ENCODE measurements at places on chromosomes 6 and 20. TPM values are rescaled to one million over a fixed set of nuclear protein-coding genes. Genes with fewer than 3 reads are reported as not detected.

The FAM209A gene
- 1.0 TPM for total RNA-seq

The HM13 gene
- 153 TPM for total RNA-seq

The PNPLA1 gene
- total RNA-seq: not detected

The LIN28B gene
- not detected for total RNA-seq

- peak within 1 kb of the TSS; percentile 79 for H3K4me3 ChIP-seq
- peak within 1 kb of the TSS; percentile 82 for H3K27ac ChIP-seq
- H3K27me3 ChIP-seq: no peaks in the 10 kb centered on the region
- peaks cover 2% of the 10 kb centered on the region for H3K36me3 ChIP-seq
- H3K4me1 ChIP-seq: peaks cover 92% of the 10 kb centered on the region
Observed at GRCh38 chr6:31572041-31572911, at the start of gene LTA. TSS of gene LTA (plus strand) at chr6:31572289. CDS start at chr6:31572743, 454 bp downstream.

DNA sequence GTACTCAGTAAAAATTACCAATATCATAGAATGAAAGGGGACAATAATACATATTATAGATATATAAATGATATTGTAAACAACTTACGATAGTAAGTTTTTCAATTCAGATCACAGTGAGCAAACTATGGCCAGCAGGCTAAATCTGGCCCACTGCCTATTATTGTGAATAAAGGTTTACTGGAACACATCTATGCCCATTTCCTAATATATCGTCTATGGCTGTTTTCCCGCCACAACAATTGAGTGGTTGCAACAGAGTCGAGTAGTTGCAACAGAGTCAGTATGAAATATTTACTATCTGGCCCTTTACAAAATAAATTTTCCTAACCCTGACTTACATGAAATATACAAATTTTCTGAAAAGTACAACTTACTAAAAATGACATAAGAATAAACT, 297.3 kb upstream of the KCNQ5 start:
- no peak overlapping the region for H3K27ac ChIP-seq
- DNase-seq: no peak
- no peaks in the 10 kb centered on the region for H3K27me3 ChIP-seq
- no peaks in the 10 kb centered on the region for H3K4me1 ChIP-seq
- no peaks in the 10 kb centered on the region for H3K36me3 ChIP-seq

DNA sequence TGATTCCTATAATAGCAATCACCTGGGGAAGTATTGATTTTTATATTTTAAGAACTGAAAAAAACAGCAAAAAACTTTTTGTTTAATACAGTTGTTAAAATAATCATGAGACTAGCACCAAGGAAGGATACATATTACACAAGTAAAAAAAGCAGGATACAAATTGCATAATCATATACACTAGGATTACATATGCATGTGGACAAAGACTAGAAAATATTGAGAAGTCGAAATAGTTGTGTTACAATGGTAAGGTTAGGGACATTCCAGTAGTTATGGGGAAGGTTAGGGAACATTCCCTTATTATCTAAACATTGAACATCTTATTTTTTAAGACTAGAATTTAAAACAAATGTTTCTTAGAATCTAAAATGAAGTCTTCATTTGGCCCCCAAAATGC, 9.5 kb downstream of the NUS1 start:
- H3K36me3 ChIP-seq: no peaks in the 10 kb centered on the region
- no peak overlapping the region for H3K4me3 ChIP-seq
- no peak for DNase-seq
- H3K4me1 ChIP-seq: peaks cover 37% of the 10 kb centered on the region
- no peak overlapping the region for H3K27ac ChIP-seq

- H3K4me1 ChIP-seq: no peaks in the 10 kb centered on the region
- no peak overlapping the region for H3K27ac ChIP-seq
- no peaks in the 10 kb centered on the region for H3K36me3 ChIP-seq
- no peak overlapping the region for H3K4me3 ChIP-seq
- no peak for DNase-seq
Observed at GRCh38 chr6:139973669-139974344, 599.4 kb upstream of the CITED2 start.

Measured in CD8-positive, alpha-beta memory T cell (primary cell).